ENCODE measurements at places on chromosomes 2 and 18.

DNA sequence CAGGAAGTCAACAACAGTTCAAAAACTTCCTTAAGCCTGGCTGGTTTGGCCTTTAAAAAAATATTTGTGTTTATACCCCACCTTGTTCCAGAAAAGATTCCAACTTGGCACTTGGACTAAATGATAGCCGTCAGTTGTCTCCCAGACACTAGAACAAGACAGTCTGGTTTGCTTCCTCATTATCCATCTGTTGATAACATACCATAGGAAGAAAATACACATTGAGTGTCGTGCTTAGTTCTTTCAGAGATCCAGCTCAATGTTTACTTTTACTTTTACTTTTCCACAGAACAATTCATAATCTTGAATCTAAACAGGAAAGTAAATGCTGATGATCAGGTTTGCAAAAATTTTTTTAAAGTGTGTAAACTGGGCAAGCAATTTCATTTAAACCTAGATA lies 2.4 kb upstream of the VPS54 start:
- no peak for DNase-seq

DNA sequence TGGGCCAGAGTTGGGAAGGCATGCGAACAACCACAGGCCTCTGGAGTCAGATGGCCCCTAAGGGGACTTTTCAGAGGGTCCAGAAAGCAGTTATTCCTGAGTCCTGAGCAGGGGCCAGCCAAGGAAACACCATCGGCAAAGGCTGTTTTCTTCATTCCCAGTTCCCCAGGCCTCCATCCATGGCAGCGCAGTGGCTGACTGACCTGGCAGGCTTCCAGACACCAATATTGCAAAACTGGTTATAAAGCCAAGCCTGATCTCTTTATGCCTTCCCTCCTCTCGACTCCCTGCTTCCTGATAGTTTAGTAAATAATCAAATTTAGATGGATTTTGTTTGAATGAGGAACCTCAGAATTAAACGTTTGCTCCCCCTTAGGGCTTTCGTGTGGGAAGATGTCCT lies 133.4 kb upstream of the ITGA6 start:
- DNase-seq: no peak

- DNase-seq: no peak
Observed at GRCh38 chr2:9390991-9391390, 32.3 kb downstream of the ITGB1BP1 start.

DNA sequence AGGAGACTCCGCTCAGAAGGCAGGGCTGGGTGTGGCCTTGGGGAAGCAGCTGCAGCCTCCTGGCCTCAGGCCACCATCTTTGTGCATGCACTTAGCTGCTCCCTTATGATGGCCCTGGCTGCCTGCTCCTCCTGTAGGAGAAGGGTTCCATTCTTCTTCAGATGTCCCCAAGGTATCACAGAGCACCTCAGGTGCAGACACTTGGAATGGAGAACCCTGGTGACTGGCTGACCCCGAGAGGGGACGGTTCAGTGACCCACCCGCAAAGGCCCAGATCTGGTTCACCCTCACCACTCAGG lies 9.6 kb downstream of the GPAT2 start:
- no peak for DNase-seq

- no peak for DNase-seq
Observed at GRCh38 chr2:15730545-15731212, 139.0 kb downstream of the DDX1 start.

- no peak for DNase-seq
Observed at GRCh38 chr2:210356944-210357343, 42.0 kb upstream of the MYL1 start.

DNA sequence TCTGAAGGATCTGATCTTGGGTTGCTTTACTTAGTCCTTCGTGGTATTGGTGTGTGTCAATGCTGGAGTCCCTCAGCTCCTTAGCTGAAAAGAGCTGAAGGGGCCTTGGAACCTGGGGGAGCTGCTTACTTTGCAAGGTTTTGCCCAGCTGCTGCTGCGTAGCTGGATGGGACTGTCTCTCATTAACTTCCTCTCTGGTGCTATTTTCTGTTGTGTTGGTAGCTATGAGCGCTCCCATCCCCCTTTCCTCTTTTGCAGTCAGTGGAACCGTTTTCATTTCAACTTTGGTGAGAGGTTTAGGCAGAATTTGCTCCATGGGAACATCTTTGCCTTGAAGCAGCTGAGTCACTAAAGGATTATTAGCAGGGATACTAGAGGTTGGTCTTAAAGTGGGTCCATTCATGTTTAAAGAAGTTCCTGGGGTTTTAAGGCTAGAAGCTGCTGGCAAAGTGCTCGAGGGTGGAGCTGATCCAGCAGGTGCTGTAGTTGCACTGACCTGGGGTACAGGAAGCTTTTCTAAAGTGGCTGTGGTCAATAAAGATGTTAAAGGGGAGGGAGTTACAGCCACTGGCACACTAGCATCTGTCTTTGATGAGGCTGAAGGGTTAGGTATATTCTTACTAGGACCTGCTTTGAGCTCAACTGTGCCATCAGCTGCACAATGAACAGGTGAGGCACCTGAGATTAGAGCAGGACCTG lies 69.9 kb upstream of the DTNB start:
- no peak for DNase-seq

GRCh38 chr18:23563377-23564043 lies 22.8 kb downstream of the NPC1 start:
- DNase-seq: no peak

DNA sequence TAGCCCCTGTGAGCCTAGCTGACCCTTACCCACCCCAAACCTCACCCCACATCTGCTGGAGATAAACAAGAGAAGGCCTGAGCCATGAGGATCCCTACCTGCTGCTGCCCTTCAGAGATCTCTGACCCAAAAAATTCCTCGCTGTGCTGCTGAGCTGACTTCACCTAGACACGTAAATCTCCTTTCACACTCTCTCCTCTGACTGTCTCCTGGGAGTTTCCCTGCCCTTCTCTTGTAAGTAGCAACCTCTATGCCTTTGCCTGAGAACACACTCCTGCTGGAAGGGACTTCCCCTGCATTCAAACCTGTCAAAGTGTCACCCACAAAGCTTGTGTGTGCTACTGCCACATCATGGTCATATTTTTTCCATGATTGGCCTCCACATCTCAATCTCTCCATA lies 134.2 kb upstream of the NOL4 start:
- DNase-seq: no peak

DNA sequence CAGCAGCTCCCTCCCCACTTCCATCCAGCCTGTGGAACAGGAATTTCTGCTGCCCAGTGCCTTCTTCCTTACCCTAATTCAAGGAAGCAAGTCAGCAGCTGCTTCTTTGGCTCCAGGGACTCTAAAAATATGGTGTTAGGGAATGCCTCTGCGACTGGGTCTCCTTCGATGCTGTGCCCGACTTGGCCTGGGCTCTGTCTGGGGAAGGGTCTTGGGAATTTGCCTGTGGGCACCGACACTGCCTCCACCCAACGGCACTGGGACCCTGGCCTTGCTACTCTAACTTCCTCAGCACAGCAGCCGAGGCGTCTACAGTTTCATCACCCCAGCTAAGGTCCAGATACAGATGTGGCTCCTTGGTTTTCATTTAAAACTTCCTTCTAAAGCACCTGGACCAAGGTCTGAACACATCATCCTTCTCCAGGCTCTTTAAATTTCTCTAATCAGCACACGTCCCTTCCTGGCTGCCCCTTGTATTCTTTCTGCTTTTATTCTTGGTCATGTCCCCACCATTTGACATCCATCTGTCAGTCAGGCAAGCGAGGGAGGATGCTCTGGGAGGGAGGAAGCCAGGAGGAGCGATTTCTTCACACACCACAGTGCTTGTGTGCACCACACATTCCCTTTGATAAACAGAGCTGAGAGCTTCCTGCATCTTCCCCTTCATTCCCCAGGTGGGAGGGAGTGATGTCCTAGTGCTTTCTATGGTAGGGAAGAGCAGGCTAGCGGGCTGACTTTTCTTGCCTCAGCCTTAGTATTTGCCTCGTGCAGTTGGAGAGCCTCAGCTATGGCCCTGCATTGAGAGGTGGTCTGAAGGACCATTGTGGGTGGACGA lies 6.8 kb downstream of the LBH start:
- DNase-seq: no peak

GRCh38 chr2:236209996-236210395 lies 41.8 kb upstream of the GBX2 start:
- no peak for DNase-seq

GRCh38 chr2:26521054-26521912 lies 43.4 kb upstream of the OTOF start:
- no peak for DNase-seq

- DNase-seq: no peak
Observed at GRCh38 chr2:32611366-32611765, 16.5 kb upstream of the TTC27 start.

DNA sequence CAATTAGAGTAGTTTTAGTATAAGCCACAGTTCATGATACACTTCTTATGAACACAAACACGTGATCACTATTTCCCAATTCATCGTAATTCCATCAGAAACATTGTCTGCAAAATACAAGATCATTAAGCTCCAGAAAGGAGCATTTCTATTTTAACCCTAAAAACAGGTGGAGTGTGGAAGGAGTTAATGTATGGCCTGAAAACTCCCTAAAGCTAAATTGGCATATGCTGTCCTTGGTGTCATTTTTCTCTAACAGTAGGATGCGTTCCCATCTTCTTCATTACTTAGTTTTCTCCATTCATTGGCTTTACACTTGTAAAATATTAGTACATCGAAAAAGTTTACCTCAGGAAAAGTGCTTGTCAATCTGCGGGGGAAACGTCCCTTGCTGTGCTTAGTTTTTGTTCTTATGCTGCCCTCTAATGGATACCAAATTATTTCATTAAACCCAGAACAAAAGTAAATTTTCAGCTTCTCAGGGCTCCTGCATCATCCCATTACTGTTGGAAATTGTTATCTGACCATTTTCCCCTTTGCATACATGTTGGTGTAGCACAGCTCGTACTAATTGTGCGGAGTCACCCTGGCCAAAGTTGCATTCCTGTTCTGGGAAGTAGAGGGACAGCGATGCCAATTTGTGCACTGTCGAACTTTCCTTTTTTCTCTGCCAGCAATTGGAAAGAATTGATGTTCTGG lies 153.4 kb downstream of the GPD2 start:
- no peak for DNase-seq

GRCh38 chr2:157777427-157777826 lies 98.7 kb downstream of the ACVR1 start:
- peak; percentile 13 for DNase-seq

DNA sequence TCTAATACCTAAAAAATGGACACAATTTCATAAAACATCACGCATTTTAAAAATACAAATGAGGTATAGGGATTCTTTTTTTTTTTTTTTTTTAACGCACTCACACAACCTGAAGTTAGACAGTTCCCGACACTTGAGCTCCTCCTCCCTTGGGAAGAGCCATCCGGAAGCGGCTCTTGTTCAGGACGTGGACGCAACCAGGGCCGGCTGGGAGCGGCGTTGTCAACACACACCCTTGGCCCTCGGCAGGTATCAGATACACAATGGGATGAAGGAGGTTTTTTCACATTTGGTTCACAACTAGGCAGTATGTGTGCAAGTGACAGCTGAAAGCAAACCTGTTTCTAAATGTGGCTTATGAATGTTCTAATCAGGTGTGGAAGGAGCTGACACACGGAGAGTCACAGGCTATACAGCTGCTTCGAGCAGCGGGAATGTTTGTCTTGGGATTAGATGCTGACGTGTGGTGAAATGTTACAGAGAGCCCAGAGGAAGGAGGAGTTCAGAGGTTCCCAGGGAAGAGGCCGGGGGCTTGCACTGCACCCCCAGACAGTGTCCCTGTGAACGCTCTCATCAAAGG lies 111.1 kb downstream of the PXDN start:
- no peak for DNase-seq

- DNase-seq: no peak
Observed at GRCh38 chr2:98909317-98910211, 26.5 kb downstream of the CRACDL start.

DNA sequence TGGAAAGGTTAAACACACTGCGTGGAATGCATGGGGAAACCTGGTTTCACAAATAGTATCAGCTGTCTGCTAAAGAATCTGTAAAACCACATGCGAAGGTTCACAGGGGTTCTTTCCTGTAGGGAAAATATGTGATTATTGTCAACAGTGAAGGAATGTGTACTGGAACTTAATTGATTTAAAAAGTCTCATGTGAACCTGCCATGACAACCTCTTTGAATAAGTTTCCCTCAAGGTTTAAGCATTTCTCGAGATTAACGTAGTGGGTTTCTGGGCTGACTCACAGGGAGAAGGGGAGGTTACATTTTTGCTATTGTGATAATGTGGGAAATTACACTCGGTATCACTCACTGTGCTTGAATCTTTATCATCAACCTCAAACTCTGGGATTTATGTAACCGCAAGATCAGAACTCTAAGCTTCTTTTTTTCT lies 28.2 kb upstream of the IL1R1 start:
- no peak for DNase-seq

GRCh38 chr2:120812866-120813265 lies 77.2 kb downstream of the GLI2 start:
- DNase-seq: no peak

DNA sequence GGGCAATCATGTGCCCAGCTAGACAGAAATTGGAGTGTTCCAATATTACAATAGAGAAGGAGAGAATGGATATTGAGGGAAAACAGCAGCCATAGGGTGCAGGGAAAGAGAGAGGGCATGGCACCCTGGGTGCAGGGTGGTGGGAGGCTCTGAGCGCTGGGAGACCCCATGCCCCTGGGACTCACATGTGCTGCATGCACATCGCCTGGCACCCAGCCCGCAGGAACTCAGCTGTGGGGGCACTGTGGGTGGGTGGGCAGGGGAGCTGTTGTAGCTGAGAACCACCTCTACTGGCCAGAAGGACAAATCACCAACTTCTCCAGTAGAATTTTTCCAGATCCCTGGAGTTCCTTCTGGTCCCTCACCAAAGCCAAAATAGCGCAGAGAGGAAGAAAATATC lies 7.2 kb upstream of the NEURL3 start:
- no peak for DNase-seq

- DNase-seq: no peak
Observed at GRCh38 chr2:9261231-9261883, 54.7 kb downstream of the ASAP2 start.

DNA sequence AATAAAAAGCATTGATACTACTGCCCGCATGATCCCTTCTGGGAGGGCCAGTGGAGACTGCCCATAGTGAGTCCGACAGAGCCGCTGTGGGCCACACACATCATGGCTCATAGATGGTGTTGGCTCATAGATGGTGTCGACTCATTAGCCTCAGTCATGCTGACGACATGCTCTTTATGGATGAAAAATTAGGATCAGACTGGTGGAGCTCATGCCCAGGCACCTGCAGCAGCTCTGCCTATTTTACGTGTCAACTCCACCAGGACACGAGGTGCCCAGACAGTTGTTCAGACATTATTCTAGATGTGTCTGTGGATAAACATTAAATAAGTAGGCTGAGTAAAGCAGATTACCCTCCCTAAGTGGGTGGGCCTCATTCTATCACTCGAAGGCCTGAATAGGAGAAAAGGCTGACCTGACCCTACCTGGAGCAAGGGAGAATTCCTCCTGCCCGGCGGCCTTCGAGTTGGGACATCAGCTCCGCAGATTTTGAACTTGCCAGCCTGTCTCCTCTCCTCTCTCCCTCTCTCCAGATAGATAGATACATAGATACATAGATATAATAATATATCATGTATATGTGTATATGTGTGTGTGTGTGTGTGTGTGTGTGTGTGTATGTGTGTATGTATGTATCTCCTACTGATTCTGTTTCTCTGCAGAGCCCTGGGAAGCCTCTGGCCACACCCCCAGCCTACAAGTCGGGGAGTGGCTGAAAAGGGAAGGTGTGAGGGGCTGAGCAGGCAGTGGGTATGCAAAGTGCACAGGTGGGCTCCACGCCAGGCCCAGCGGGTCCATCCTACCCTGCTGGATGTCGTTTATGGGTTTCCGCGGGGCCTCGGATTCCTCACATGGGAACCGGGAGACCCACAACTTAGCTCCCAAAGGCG lies 13.6 kb upstream of the TEX51 start:
- no peak for DNase-seq

GRCh38 chr2:55168221-55169154 lies 63.6 kb downstream of the CLHC1 start:
- DNase-seq: no peak
